Activated naive CD8-positive, alpha-beta T cell treated with anti-CD3 and anti-CD28 coated beads, Interleukin-2, amount 10 ng/mL, durations not matched to agents 7 days and 5 days (primary cell): ENCODE measurements at places on chromosomes 5 and 9. TPM values are rescaled to one million over a fixed set of nuclear protein-coding genes. Genes with fewer than 3 reads are reported as not detected.

SLF1 gene
- total RNA-seq: 16.8 TPM

FOXD4 gene
- 0.17 TPM for total RNA-seq

DNA sequence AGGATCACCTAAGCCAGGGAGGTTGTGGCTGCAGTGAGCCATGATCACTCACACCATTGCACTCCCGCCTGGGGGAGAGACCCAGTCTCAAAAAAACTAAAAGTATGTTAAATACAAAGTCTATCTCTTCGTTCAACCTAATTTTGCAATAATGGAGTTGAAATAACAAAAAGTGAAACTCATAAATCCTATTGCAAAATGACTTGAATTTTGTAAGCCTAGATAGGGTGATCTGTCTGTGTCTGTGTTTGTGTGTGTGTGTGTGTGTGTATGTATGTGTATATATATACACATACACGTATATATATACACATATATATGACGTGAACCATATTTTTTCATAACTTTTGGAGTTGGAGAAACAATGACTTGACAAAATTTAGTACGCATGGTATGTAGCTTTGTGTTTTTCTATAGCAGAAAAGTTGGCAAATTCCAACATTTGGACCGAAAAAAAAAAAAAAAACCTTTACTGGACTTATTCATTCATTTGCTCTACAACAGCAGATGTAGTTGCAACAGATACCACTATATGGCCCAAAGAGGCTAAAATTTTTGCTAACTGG, 76.9 kb upstream of the CDH6 start:
- H3K36me3 ChIP-seq: no peaks in the 10 kb centered on the region
- H3K27me3 ChIP-seq: no peaks in the 10 kb centered on the region

DNA sequence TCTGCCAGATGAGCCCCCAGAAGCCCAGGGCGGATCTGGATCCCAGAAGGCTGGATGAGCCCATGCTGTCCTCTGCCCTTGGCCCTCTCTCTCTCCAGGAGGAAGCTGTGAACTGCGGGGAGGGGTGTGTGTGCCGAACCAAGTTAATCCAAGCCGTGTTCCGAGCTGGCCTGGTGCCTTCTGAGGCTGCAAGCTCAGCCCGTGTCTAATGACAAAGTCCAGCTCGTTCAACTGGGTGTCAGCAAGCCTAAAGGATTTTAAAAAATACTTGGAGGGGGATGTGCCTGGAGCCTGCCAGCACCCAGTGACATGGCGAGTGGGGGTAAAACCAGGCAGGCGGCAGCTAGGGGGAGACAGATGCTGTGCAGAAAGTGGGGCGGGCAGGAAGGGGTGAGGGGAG, 8.0 kb downstream of the STC2 start:
- H3K4me1 ChIP-seq: peaks cover 20% of the 10 kb centered on the region
- DNase-seq: no peak
- peak overlapping the region; percentile 15 for H3K27ac ChIP-seq

GRCh38 chr5:79149433-79149832, 37.8 kb downstream of the BHMT start:
- no peaks in the 10 kb centered on the region for H3K36me3 ChIP-seq
- H3K27me3 ChIP-seq: peaks cover 20% of the 10 kb centered on the region
- no peak overlapping the region for H3K4me3 ChIP-seq
- no peak overlapping the region for H3K27ac ChIP-seq

DNA sequence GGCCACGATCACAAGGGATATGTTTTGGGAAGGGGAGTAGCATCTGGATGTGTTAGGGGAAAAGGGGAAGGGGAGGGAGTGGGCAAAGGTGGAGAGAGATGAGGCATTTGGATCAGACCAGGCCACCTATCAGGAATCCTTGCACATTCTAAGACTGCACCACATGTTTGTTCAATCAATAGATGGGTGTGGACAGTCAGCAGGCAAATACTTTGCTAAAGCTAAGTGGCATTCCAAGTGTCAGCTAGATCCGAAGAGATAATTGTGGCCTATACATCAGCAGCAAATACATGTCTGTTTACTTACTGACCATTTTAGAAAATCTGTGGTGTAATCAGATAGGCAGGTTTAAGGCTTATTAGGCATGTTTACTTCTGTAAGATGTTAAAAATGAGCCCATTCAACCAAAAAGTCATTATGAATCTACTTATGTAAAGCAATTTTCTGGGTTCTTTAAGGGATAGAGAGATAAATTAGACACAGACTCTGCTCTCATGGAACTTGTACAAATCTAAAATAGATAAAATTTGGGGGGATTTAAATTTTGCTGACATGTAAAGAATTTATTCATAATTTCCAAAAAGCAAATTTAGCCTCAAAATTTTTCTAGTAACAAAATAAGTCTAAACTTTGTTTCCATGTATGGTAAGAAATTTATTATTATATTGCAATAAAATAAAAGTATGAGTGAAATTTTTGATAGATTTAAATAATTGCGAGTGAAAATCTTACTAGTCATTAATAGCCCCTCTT, 107.3 kb downstream of the SNCAIP start:
- H3K36me3 ChIP-seq: no peaks in the 10 kb centered on the region
- DNase-seq: no peak
- no peak overlapping the region for H3K27ac ChIP-seq

- H3K27ac ChIP-seq: no peak overlapping the region
- no peaks in the 10 kb centered on the region for H3K27me3 ChIP-seq
Measured at GRCh38 chr5:129245489-129245888, 150.9 kb downstream of the ISOC1 start.

DNA sequence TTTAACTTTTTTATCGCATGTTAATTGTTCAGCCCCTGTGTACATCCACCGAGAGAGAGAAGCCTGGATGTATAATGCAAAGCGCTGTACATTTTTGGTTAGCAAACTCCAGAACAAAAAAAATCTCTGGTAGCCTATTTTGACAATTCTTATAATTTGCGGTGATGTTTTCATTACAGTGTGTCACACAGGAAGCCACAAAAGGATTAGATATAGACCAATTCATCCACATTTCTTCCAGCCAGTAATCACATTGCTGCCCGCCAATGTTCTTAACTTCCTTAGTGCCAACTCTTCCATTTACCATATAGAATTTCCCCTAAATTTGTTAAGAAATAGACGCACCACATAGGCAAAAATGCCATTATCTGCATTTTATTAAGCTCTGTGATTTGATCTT, 435.6 kb downstream of the EFNA5 start:
- H3K4me3 ChIP-seq: no peak overlapping the region
- H3K27ac ChIP-seq: no peak overlapping the region
- H3K4me1 ChIP-seq: no peaks in the 10 kb centered on the region
- H3K36me3 ChIP-seq: no peaks in the 10 kb centered on the region
